ENCODE measurements at places on chromosomes 16 and 17. TPM values are rescaled to one million over a fixed set of nuclear protein-coding genes. Genes with fewer than 3 reads are reported as not detected.

SECTM1 gene
- total RNA-seq: 13.0 TPM

TBC1D3I gene
- total RNA-seq: under 0.01 TPM

PIGQ gene
- total RNA-seq: 11.0 TPM

AANAT gene
- not detected for total RNA-seq

LGALS9B gene
- not detected for total RNA-seq

ZNF48 gene
- total RNA-seq: 6.3 TPM

ERI2 gene
- 11.5 TPM for total RNA-seq

HBQ1 gene
- total RNA-seq: 14.1 TPM

TAF1C gene
- 14.1 TPM for total RNA-seq

TBC1D16 gene
- 19.3 TPM for total RNA-seq

CCL5 gene
- total RNA-seq: 0.52 TPM

RPS6KB1 gene
- total RNA-seq: 36.5 TPM

CCL15 gene
- not detected for total RNA-seq

PRPF8 gene
- total RNA-seq: 96.0 TPM

ECI1 gene
- total RNA-seq: 42.3 TPM

ZKSCAN2 gene
- total RNA-seq: 5.2 TPM

MYL4 gene
- total RNA-seq: 610 TPM

ZPBP2 gene
- total RNA-seq: not detected

HSD3B7 gene
- total RNA-seq: 12.5 TPM

IL17C gene
- not detected for total RNA-seq

ITGAX gene
- total RNA-seq: 1.0 TPM

CEMP1 gene
- not detected for total RNA-seq

KRTAP4-3 gene
- not detected for total RNA-seq

ZNF629 gene
- 5.7 TPM for total RNA-seq

OR1A1 gene
- not detected for total RNA-seq

NPIPB8 gene
- total RNA-seq: not detected

TSR3 gene
- total RNA-seq: 48.5 TPM

VPS25 gene
- total RNA-seq: 38.6 TPM

KRT14 gene
- 1.0 TPM for total RNA-seq

PRAC2 gene
- not detected for total RNA-seq

BRIP1 gene
- 4.2 TPM for total RNA-seq

TMIGD1 gene
- total RNA-seq: not detected

KRTAP2-3 gene
- total RNA-seq: not detected

REXO5 gene
- total RNA-seq: 5.2 TPM

CDH13 gene
- 20.9 TPM for total RNA-seq

SDR42E2 gene
- total RNA-seq: not detected

MPP3 gene
- total RNA-seq: 4.2 TPM

MRPL45 gene
- 45.4 TPM for total RNA-seq

SDR42E1 gene
- total RNA-seq: 0.52 TPM

All from skeletal muscle tissue (tissue), 5 donors.